ENCODE measurements at places on chromosomes 6 and 20.

GRCh38 chr6:67231092-67231491 lies 1404.0 kb upstream of the ADGRB3 start:
- DNase-seq: no peak

DNA sequence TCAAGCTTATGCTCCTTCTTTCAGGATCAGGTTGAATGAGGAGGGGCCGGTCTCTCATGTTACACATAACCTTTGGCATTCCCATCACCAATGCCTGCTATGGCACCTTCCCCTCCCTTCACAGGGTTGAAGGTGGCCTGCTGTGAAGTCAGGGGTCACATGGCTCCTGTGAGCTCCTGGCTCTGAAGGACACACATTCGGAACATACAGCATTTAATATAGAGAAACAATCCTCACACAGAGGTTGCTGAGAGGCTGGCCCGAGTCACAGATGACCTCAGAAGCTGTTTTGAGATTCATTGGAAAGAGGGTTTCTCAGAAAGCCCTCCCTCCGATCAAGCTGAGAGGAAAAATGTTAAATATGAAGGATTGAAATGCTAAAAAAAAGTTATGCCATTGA lies 82.1 kb downstream of the PSMG4 start:
- no peak for DNase-seq

DNA sequence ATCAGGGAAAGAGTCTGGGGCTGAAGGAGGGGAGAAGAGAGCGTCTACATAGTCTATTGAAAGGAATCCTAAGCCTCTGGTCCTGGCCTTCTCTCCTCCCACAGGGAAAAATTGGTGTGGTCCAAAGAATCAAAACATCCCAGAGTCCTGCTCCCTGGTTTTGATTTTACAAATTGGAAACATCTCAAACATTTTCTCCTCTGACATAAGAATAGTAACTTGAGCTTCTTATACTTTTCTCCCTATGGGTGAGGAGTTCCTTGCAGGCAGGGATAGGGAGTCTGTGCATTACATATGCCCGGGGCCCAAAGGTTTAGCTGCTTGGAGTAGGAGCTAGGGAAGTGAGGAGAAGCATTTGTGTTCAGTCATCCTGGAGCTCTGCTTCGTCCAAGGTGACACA lies 120.0 kb upstream of the GGTLC1 start:
- DNase-seq: no peak

GRCh38 chr6:21537637-21538036 lies 55.9 kb upstream of the SOX4 start:
- no peak for DNase-seq

- no peak for DNase-seq
Observed at GRCh38 chr6:6436946-6437345, 116.5 kb upstream of the F13A1 start.

DNA sequence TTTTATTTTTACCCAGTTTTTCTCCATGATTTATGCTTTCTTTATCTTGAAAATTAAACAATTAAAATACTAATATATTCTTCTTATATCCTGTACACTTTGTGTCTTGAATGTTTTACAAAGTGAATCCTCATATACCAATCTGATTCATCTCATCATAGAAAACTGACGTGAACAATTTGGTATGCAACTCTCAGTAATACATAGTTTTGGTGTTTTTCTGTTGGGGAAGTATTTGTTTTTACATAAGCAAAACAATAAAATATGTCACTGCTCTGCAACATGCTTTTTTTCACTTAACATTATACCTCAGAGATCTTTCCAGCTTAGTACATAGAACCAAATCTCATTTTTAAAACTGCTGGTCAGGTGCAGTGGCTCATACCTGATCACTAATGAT lies 14.7 kb downstream of the DNAAF9 start:
- no peak for DNase-seq

- DNase-seq: no peak
Observed at GRCh38 chr6:122122202-122122601, 277.2 kb upstream of the HSF2 start.

DNA sequence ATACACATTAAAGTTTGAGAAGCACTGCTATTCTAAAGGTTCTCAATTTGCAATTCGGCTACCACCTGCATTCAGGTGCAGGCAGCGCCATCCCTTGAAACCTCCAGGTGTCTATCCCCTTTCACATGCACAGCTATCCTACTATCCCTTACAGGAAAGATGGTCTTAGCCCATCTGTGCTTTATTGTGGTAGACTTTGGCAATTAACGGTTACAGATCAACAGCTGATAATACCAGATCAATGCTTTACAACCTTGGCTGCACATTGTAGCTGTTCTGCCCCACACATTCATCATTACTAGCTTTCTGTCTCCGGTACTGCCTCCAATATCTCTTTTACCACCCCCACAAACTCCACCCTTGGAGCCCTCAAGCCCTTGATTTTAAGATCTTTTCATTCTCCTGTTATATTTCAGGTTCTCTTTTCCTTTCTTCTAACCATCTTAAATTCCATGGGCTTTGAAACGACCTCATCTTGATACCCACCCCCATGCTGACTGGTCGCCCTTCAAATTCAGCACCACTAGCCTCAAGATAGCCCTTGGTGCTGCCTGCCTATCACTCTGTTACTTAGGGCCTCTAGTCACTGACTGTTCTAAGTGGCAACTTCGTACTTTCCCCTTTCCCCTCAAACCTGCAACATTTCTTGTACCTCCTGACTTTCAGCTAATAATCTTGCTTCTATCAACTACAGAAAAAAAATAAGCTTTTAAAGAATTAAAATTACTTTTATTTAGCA lies 50.8 kb downstream of the SPTLC3 start:
- DNase-seq: no peak

DNA sequence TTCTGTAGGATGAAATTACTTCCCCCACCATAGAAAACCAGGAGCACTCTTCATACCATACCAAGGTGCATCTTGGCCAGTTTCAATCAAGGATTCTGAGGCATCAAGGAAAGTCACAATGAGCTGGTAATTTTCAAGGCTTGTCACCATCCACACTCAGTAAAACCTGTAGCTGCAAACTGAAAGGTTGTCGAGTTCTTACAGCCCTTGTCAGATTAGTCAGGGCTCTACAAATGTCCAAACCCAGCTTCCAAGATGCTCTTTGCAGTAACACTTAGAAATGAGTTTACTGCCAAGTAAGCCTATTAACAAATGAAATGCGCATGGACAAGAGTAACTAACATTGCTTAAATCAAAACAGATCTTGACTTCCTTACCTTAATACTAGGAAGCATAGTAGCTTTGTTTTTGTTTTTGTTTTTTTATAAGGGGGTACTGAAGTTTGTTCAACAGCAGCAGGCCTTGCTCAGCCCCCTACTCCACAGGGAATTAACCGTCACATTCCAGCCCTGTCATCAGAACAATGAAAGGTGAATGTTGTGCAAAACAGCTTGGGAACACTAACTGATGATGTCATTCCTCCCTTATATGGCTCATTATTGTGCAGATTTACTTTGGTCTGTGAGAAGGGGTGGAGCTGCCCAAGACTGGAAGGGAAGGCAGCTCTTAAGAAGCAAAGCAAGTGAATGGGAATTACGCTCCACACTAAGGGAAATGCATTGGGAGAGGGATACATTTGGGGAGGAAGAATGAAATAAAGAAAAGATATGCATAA lies 49.9 kb upstream of the TMEM30A start:
- DNase-seq: peak; percentile 32

DNA sequence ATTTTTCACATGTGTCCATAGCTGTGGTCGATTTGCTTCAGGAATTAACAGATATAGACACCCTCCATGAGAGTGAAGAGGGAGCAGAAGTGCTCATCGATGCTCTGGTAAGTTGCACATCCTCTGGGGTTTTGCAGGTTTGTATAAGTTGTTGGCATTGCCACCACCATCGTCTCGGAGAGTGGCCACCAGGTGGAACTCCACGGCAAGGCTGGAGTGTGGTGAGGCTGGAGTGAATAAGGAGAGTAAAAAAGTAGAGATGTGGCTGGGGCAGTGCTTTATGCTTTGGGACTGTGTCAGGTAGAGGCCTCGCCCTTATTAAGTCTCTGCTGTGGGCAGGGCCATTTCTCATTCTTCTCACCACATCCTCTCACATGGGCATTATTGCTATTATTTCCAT lies 63.7 kb downstream of the CTNNBL1 start:
- no peak for DNase-seq

DNA sequence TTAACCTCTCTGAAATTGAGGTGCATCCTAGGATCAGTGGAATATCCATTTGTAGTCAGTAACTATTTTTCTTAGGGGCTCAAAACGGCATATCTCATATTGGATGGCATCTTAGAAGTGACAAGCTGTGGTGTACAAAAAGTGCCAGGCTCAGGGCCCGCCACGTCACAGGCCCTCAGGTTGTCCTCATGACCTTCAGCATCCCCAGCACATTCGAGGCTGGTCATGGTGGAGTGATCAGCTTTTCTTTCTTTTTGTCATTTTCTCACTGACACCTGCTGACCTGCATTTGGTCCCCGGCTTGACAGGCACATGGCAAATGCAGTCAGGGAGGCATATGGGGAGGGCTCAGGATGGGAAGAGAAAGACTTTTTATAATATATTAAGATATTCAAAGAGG lies 7.1 kb upstream of the E2F1 start:
- no peak for DNase-seq

DNA sequence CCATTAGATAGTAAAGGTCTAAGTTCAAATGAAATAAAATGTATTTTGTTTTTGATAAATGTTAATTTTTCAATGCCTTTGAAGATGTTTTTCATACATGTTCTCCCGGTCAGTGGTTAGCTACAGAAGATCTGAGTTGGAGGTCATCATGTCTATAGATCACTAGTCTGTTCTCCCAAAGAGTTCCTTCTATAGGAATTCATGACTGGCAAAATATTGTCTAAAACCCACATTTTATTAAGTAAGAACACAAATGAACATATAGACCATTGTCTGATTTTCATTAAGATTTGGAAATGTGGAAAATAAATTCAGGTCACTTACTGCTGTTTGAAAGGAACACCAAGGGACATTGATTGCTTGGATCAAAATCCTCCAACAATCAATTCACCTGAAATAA lies 23.6 kb downstream of the HAO1 start:
- DNase-seq: no peak

DNA sequence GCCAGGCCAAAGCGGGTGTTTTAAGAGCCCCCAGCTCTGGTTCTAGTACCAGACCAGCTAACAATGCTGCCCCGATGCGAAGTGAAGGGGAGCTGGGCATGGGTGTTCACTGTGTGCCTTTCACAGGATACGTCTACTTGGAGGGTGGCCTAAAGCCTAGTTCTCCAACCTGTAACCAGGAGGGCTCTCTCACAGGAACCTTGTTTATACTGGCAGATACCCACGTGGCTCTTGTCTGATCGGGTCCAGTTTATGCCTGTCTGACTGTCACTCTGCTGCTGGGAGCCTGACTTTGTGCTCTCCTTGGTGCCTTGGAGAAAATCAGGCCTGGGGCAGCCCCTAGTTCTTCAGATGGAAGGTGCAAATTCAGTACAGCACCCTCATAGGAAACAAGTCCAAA lies 60.2 kb upstream of the RNF144B start:
- no peak for DNase-seq

- no peak for DNase-seq
Observed at GRCh38 chr20:37823296-37823980, 79.5 kb upstream of the VSTM2L start.

DNA sequence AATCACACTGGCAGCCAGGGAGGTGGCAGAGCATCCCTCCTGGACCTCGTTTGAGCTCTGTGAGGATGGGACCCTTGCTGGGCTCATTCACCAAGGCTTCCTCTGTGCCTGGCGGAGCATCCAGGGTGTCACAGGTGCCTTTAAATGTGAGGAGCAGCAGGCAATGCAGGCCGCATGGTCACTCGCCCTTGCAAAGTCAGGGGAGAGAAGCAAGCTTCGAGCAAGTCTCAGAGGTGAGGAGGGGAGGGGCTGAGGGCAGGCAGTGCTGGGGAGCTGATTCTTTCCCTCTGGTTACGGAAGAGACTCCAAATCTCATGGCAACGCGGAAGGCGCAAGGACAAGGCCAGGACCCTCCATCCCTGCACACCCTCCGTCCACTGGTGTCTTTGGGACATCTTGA lies 182.7 kb upstream of the PMEPA1 start:
- no peak for DNase-seq

- no peak for DNase-seq
Observed at GRCh38 chr6:170006071-170006899, 254.9 kb downstream of the ERMARD start.

- no peak for DNase-seq
Observed at GRCh38 chr6:25266456-25267100, 12.6 kb upstream of the CARMIL1 start.

GRCh38 chr20:19232997-19233794 lies 20.8 kb downstream of the SLC24A3 start:
- no peak for DNase-seq

DNA sequence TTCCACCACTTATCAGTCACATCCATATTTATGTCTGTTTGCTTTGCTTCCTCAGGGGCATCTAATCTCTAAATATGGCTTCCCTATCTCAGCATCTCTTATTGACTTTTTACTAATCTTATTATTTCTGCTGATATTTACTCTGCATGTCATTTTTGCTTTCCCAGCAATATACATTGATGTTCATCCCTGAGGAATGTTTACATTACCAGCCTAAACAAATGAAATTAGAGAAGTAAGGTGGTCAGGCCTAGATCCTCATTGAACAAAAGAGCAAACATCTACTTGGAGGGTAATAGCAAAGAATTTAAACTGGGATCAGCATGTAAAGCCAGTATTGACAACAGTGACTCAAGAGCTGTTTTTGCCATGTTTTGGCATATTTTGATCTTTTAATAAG lies 546.4 kb downstream of the MMUT start:
- no peak for DNase-seq

DNA sequence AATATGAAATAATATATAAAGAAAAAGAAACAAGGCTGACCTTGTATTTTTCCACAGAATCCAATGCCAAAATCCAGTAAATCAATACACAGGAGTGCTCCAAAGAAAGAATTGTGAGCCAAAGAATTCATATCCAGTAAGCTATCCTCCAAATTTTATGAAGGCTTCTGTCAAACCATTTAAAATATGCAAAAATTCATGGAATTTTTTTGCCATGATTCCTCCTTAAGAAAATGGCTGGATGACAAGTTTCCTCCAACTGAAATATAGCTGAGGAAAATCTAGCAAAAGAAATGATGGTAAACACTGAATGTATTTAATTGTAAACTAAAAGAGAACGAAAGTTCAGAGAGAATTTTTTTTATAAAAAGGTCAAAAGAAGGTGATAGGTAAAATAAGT lies 290.3 kb downstream of the UBE3D start:
- DNase-seq: no peak

GRCh38 chr20:59705651-59706399 lies 101.5 kb downstream of the PHACTR3 start:
- DNase-seq: no peak

DNA sequence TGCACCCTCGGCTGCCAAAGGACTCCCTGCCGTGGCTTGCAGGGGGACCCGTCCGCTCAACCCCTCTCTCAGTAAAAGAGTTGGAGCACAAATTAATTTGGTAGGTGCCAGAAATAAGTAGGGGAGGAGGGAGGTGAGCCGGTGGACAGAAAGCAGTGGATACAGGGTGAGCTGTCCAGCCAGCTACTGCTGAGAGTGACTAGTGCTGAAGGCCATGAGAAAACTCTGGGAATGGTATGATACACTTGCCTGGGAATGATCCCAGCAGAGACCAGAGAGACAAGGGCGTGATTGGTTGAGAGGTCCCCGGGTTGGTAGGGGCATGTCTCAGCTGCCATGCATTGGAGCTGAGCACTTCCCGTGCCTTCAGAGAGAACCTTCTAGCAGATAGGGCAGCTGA lies 15.7 kb downstream of the FOXQ1 start:
- no peak for DNase-seq
